ENCODE measurements at places on chromosomes 12 and 14.

DNA sequence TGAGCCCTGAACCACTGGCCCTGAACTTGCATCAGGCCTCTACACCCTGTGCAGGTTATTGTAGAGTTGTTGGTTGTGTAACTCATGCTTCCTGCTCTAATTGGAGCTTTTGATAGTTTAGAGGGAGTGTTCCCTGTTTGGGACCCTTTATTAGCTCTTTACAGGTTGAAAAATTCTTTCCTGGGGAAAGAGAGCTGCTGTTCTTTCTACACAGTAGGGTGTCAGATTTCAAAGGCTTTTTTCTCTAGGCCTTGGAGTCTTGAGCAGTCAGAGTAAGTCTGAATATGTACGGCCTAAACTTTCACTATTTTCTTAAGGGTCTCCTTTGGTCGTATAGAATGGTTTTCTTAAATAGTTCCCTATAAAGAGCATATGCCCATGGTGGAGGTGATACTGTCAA, 60.8 kb upstream of the NEDD1 start:
- DNase-seq: no peak

GRCh38 chr14:44030831-44031383, 476.2 kb downstream of the FSCB start:
- no peak for DNase-seq

DNA sequence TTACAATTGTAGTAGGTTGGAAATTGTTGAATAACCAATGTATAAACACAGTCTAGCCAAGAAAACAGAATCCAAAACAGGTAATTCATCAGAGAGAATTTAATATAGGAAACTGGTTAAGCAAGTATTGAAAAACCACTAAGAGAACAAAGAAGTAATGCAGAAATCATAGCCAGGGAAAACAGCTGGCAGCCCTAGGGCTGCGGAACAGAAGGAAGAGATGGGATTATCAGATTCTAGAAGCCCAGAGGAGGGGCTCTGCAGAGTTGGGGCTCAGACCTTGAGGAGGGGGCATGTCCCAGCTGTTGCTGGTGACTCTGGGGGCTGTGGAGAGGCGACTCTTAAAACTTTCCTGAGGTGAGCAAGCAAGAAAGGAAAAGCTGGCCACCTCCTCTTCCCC, 49.4 kb downstream of the CD9 start:
- no peak for DNase-seq

DNA sequence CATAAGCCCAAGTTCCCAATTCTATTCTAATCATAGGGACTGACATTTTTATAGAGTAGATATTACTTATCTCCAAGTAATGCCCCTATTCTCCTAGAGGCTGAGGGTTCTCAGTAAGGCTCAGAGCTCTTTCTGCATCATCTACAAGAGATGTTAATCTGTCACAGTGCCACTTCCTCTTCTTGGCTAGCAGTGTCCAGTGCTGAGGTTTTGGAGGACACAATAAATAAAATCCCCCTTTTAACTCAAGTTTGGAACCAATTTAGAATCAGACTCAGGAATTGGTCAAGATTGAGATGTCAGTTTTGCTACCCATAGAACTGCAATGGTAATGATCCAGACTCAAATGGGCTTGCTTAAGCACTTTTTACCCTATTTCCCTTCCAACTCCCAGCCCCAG, 154.1 kb upstream of the ARID2 start:
- no peak for DNase-seq

- DNase-seq: no peak
Observed at GRCh38 chr12:53967421-53967925, 5.5 kb upstream of the HOXC11 start.

GRCh38 chr12:122937622-122938091, 28.6 kb downstream of the ABCB9 start:
- no peak for DNase-seq

- DNase-seq: no peak
Observed at GRCh38 chr12:13167906-13168305, 28.6 kb upstream of the EMP1 start.

DNA sequence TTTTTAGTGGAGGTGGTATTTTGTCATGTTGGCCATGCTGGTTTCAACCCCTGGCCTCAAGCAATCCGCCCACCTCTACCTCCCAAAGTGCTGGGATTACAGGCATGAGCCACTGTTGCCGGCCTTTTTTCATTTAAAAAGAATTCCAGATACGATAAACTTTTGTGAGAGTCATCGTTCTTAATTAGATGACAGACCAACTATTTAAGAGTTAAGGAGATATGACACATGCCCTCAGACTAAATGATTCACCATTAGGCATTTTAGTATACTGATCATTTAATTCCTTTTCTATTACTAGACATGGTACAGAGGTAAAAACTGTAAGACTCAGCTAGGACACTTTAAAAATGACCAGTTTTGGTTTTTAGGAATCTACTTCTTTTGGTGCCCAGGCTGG, 2.4 kb downstream of the ANKRD13A start:
- DNase-seq: no peak

- DNase-seq: peak; percentile 72
Observed at GRCh38 chr12:2248901-2249381, 196.2 kb downstream of the CACNA1C start.

DNA sequence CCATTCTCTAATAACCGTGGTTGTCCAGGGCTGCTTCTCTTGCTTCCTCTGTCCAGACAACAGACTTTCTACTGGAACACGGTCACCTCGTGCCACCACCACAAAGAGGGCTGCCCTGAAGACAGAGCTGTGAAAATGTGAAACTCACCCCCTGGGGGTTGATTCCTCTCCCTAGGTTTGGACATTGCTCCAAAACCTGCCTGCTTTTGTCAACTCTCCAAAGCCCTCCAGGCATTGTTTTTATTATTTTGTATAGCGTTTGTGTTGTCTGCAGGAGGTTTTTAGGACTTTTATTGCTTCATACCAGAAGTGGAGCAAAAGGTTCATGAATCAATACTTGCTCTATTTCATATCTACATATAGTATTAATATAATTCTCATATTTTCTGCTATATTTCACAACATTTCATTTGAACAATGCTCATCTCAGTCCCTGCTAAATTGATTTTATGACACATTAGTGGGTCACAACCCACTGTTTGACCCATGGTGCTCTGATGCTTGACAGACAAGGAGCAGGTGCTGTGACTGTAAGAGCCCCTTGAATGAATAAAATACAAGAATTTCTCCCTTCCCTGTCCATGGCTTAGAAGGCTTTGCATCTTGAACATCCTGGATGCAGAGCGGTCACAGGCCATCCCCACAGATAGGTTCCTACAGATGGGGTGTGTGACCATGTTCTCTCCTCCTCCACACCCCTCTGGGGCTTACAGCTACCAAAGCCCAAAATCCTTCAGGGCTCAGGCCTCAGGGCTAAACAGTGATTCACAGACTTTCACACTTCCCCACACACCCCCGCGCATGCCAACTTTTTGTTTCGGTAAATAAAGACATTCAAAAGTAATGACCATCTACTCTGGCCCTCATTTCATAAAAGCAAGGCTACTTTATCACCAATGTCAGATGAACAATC, 20.6 kb upstream of the EML1 start:
- DNase-seq: no peak

- no peak for DNase-seq
Observed at GRCh38 chr14:53955671-53956426, 776 bp downstream of the BMP4 start.

- no peak for DNase-seq
Observed at GRCh38 chr14:22338917-22339715, 249.9 kb downstream of the DAD1 start.

GRCh38 chr12:19128485-19128884, 1.0 kb upstream of the PLEKHA5 start:
- peak; percentile 19 for DNase-seq

DNA sequence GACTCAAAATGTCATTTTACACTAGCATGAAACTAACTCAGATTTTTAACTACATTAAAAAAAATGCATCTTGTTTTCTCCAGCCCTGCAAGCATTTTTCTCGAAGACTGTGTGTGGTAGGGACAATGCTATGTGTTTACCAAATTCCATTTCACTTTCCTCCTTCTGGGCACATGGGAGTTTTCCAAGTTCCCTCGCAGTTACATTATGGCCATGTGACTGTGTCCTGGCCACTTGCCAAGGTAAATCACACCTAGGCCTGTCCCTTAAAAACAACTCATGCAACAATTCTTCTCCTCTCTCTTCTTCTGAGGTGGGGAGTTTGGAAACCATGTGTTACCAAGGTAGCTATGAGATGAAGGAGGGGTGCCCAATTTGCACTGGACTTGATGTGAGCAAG, 108.7 kb downstream of the SYT10 start:
- DNase-seq: no peak

DNA sequence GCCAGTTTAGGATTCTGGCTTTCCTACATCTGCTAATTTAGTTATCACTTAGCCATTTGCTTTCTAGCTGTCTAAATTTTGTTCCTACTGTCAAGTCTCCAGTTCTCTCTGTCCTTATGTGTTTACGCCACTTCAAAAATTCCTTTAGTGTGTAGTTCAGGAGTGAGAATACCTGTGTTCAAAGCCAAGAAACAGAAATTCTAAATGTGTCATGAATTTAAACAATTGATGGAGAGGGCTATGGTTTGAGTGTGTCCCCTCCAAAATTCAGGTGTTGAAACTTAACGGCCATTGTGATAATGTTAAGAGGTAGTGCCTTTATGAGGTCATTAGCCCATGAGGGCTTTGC, 11.4 kb upstream of the CATSPERB start:
- DNase-seq: no peak

DNA sequence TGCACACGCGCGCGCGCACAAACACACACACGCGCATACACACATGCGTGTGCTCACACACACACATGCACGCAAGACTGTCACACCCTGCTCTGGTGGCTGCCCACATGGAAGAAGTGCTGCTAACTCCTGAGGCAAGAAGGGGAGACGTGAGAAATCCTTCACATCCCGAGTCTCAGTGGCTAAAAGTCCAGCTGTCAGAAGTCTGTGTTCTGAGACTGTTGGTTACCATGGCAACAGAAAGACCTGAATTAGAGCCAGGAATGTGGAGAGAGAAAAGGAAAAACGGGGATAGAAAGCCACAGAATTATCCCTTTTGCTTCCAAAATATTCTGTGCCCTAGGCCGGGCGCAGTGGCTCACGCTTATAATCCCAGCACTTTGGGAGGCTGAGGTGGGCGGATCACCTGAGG, 71.2 kb downstream of the PPFIBP1 start:
- DNase-seq: peak; percentile 48

- no peak for DNase-seq
Observed at GRCh38 chr14:73721101-73721821, 7.1 kb upstream of the PNMA1 start.

- no peak for DNase-seq
Observed at GRCh38 chr12:104577581-104577981, 120.8 kb downstream of the CHST11 start.

DNA sequence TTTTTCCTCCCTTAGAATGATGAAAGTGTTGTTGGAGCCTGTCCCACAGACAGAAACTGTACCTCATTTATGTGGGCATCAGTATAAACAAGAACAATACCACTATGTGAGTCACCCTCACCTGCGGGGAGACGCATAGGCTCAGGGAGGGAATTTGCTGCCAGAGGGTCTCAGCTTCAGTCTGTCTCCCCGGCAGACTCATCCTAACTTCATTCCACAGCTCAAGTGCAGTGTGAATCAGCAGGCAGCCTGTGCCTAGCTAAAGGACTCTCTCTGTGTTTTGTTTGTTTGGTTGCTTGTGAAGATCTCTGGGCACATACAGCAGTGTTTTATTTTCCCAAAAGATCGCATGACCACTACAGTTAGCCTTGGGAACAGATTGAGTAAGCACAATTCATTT, 98.9 kb downstream of the PRKCH start:
- no peak for DNase-seq

DNA sequence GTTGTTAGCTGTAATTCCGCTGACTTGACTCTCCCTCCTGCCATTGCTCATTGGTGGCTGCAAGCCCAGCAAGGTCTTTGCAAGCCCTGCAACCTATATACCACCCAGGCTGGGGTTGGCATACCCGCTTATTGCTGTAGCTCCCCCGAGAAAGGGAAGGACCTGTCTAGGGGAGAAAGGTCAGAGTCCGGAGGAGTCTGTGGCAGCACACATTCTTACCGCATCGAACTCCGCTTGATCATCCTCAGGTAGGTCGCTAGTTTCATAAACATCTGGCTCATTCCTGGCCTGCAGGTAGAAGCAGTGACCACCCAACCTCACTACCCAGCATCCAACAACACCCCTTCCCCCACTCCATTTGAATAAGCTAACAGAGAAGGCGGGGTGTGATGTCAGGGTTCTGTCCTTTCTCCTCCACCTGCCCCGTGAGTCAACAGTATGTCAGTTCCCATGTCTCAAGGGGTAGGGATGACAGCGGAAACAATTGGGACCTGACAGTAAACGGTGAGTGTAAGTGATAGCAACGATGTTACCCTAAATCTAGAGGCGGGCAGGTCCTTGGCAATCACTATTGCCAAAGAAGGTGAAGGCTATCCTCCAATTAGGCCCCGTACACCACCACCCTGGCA, 1.1 kb downstream of the DCTN2 start:
- DNase-seq: peak; percentile 10

- DNase-seq: no peak
Observed at GRCh38 chr12:114820796-114821195, 136.8 kb upstream of the TBX3 start.

GRCh38 chr12:219891-220352, 6.0 kb upstream of the SLC6A12 start:
- DNase-seq: peak; percentile 23

GRCh38 chr12:19652386-19652785, 213.1 kb downstream of the AEBP2 start:
- DNase-seq: no peak

DNA sequence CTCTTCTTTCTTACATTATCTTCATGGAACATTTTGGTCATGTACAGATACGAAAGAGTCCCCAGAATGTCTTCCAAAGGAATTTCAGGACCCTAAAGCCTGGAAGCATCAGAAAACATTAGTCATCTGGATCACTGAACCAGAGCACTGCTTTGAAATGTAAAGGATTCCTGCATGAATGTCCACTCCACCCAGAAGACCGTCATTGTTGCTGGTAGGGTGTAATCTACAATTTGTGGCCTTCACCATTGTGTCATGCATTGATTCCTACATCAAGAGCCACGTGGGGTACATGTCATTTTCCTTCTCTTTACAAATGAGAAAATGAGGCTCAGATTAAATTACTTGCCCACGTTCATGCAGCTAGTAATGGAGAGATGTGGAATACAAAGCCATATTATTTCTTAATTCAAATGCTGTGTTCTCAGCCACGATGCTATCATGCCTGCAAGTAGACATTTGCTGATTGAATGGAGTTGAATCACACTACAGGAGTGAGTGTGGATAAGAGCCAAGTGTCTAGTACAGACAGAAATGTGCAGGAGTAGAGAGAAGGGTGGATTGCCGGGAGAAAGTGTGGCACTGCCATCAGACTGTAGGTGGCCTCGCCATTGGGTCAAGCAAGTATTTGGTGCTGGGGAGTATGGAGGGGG, 231.2 kb downstream of the C12orf75 start:
- peak; percentile 21 for DNase-seq

- no peak for DNase-seq
Observed at GRCh38 chr14:54117396-54117795, 160.8 kb upstream of the BMP4 start.
